ENCODE measurements at places on chromosomes 16 and 17.
A peak's percentile ranks its signal among the peaks of the same experiment; 100 is the strongest.

DNA sequence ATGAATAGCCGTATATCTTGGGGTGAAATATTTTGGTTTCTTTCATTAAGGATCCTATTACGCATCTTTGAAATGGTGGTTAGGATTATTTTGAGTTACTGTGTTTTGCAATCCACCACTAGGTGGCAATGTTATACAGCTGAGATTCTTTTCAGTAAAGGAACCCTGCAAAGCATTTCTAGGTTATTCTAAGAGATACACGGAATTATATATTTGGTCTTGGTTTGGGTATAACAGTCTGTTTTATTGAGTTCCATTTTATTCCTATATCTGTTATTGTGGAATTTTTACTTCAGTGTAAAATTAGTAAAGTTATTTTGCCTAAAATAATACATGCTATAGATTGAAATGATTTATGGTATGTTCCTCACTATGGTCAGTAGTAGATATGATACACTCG lies 62.9 kb upstream of the CPHXL start:
- DNase-seq, result peak; percentile 66

GRCh38 chr17:82278786-82279391 lies 5.4 kb upstream of the CSNK1D start:
- no peak for DNase-seq

DNA sequence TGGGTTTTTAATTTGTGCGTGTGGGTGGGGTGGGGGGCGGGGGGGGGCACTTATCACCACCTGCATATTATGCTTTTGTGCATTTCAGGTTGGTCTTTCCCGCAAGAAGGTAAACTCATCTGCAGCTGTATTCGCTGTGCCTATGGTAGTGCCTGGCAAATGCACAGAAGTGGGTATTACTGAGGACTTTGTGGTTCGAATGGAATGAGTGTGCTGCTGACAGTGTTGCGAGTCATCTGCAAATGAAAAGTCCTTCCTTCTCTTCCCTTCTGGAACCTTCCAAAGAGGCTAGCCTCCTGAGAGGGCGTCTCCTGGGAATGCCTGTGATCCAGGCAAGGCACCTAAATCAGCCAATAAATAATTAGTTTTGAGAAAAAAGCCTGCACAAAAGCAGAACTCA lies 532.9 kb downstream of the MAF start:
- DNase-seq, result peak; percentile 2

GRCh38 chr17:80835816-80836657 lies 155.6 kb upstream of the CHMP6 start:
- no peak for DNase-seq

DNA sequence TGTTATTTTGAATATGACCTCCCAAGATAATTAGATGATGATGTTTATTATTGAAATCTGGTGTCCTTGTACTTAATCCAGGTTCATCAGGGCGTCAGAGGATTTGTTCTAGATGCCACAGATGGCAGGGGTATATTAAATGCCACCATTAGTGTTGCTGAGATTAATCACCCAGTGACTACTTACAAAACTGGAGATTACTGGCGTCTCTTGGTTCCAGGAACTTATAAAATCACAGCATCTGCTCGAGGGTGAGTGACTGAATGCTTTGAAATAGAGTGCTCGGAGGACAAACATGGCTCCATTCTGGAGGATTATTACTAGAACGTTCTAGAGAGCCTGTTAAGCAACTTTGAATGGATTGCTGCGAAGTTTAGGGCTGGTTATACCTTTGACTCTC lies 33.5 kb upstream of the GOSR1 start:
- no peak for DNase-seq

- DNase-seq, result peak; percentile 78
Observed at GRCh38 chr17:78986649-78987328, 7.1 kb upstream of the LGALS3BP start.

GRCh38 chr16:75252049-75252864 lies 833 bp upstream of the BCAR1 start:
- peak; percentile 52 for DNase-seq

DNA sequence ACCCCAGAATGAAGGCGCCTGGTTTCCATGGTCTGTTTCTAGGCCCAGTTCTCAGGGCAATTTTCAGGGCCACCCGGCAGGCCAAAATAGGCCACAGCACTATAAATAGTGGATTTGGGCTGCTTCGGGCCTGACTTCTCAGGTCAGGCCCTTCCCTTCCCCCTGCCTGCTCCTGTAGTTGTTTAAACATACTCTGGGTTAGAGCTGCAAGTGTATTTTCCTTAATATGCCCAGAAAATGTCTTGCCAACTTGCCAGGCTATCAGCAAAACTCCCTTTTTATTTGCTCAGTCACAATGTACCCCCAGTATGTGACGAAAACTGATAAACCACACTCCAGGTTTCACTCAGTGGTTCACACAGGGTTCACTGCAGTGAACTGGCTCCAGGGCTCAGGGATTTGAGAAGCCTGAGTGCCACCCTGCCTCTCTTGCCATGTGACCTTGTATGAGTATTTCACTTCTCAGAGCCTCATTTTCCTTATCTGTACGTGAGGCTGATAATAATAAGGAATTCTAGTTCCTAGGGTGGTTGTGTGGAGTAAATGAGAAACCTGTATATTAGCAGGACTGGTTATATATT lies 76.5 kb downstream of the GPRC5B start:
- DNase-seq, result no peak

- DNase-seq, result no peak
Observed at GRCh38 chr17:80969030-80969673, 22.5 kb upstream of the CHMP6 start.

DNA sequence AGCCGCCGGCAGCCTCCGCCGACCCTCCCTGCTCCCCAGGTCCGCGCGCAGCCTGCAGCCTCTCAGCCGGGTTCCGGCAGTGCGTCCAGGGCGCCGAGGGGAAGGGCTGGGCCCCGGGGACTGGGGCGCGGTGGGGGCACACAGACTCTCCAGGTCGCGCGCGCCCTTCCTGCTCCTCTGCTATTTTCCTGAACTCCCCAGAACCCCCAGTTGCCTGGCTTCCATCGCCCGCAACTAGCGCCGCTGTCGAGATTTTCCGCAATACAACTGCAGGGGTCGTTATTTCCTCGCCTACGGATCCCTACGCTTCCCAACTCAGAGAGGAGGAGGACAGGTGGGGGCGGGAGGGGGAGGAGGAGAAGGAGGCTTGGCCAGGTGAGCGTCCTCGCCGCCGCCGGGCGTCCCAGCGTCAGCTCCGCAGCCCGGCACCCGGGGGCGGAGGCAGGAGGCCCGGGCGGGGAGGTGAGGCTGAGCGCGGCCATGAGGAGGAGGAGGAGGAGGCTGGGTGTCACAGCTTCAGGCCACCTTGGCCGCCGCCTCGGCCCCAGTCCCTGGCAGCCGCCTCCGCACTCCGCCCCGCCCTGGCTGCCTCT lies at the start of gene CA10:
CA10 (minus strand) TSS at position 265 of the 593 bp plus-strand sequence.
- DNase-seq, result no peak

DNA sequence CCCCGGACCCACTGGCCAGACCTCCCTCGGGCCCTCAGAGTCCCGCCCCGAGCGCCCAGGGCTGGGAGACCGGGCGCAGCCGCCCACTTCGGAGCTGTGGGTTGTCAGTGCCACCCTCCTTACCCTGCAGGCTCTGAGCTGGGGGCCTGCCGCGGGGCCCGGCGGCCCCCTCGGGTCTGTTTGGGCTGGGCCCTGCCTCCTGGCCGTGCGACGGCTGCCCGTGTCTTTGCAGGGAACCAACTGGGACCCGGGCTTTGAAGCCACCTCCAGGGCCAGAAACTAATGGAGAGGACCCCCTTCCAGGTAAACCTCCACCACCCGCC lies 443 bp downstream of the TEDC2 start:
- no peak for DNase-seq

DNA sequence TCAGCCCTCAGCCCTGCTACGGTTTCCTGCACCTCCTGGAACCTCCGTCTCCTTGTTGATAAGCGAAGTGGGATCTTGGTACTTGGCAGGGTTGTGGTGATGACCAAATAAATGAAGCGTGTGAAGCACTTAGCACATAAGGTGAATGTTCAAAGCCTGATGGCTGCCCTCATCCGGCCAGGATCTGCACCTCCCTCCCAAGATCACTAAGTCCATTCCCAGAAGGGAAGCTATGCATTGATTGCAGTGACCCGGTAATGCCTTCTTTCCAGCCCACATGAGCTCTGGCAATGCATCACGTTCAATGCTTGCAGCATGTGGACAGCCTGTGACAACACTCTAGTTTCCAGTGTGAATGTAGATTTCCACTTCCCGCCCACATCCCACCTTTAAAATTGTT lies 24.9 kb upstream of the RHOT1 start:
- no peak for DNase-seq

DNA sequence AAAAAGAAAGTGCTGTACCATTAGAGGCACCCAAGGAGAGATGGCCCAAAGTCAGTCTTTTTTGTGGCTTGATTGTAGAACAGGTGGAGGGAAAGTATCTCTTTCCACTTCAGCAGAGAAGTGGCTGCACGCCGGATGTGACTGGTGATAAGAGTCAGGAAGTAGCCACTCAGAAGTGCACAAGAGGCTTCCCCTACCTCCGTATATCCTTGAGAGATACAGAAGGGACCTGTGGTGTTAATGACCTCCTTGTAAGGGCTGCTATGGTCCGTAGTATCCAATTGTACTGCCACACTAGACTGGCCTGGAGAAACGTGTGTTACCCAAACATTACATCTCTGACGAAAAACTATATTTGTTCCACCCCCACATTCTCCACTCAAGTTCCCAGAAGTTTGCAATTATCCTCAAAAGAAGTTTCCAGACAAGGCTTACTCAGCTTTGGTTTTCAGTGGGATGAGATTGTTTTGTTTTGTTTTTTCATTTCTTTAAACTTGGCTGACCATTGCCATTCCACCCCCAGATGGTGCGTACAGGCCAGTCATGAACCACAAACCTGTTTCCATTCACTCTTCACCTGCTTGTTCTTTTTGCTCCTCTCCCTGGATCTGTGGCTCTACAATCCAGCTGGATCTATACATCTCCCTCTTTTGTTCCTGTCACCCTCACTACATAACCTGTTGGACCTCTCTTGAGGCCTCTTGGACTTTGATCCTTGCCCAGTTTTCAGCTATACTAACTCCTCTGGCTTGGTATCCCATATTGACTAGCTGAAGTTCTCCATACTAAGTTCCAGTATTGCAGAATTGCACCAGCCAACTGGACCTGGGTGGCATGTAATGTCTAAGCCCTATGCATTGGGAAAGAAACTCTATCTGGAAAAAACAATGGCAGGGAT lies 20.7 kb upstream of the MED13 start:
- peak; percentile 86 for DNase-seq

- DNase-seq, result no peak
Observed at GRCh38 chr16:19868421-19868820, 16.2 kb downstream of the GPRC5B start.

Measured in GM23248 (cell line).